IMR-90 (cell line): ENCODE measurements at places on chromosomes 7 and 10. TPM values are rescaled to one million over a fixed set of nuclear protein-coding genes. Genes with fewer than 3 reads are reported as not detected.

NACAD gene
- 0.54 and 0.56 TPM in 2 replicates for total RNA-seq

PIP gene
- not detected in 2 replicates for total RNA-seq

COL17A1 gene
- total RNA-seq = 0.18 and 0.83 TPM in 2 replicates

ECHS1 gene
- 60.8 and 71.1 TPM in 2 replicates for total RNA-seq

CPEB3 gene
- 0.18 and 0.28 TPM in 2 replicates for total RNA-seq

BAMBI gene
- total RNA-seq = 19.4 and 20.8 TPM in 2 replicates

ARMS2 gene
- not detected in 2 replicates for total RNA-seq

VPS37D gene
- total RNA-seq = 2.3 and 2.8 TPM in 2 replicates

CYP2C8 gene
- not detected in 2 replicates for total RNA-seq

IRF5 gene
- total RNA-seq = 0.18 TPM in 1 of 2 replicates, not detected in the other

C10orf67 gene
- 0.18 and 0.28 TPM in 2 replicates for total RNA-seq

ABCA13 gene
- total RNA-seq = under 0.01 TPM in 2 replicates

GRCh38 chr7:155746188-155746587 lies 66.1 kb downstream of the SHH start:
- H3K27me3 ChIP-seq = no peaks in the 10 kb centered on the region
- H3K27ac ChIP-seq = no peak overlapping the region
- peaks cover 33% of the 10 kb centered on the region for H3K36me3 ChIP-seq
- H3K4me1 ChIP-seq = 0 out of 2 replicates have a peak, but pooled peaks cover 2% of the 10 kb centered on the region

GRCh38 chr10:14080795-14081194 lies 249.9 kb downstream of the FRMD4A start:
- H3K4me1 ChIP-seq = peaks cover 6% of the 10 kb centered on the region
- no peak for DNase-seq
- peaks cover 3% of the 10 kb centered on the region; the same call in 1 of the 2 replicates for H3K27me3 ChIP-seq
- H3K27ac ChIP-seq = no peak overlapping the region
- no peak overlapping the region for H3K4me3 ChIP-seq

DNA sequence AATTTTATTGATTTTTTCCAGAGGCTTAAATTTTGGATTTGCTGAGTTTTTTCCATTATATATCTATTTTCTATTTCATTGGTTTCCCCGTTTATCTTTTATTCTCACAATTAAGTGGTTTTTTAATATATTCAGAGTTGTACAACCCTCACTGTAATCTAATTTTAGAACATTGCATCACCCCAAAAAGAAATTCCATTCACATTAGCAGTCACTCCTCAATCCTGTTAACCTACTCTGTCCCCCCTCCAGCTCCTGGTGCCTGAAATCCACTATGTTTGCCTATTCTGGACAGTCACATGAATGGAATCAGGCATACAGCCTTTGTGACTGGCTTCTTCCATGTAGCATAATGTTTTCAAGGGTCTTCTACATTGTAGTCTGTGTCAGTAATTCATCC lies 55.8 kb upstream of the ITGA8 start:
- H3K4me1 ChIP-seq = no peaks in the 10 kb centered on the region
- H3K4me3 ChIP-seq = no peak overlapping the region
- H3K27ac ChIP-seq = no peak overlapping the region
- no peaks in the 10 kb centered on the region for H3K27me3 ChIP-seq

DNA sequence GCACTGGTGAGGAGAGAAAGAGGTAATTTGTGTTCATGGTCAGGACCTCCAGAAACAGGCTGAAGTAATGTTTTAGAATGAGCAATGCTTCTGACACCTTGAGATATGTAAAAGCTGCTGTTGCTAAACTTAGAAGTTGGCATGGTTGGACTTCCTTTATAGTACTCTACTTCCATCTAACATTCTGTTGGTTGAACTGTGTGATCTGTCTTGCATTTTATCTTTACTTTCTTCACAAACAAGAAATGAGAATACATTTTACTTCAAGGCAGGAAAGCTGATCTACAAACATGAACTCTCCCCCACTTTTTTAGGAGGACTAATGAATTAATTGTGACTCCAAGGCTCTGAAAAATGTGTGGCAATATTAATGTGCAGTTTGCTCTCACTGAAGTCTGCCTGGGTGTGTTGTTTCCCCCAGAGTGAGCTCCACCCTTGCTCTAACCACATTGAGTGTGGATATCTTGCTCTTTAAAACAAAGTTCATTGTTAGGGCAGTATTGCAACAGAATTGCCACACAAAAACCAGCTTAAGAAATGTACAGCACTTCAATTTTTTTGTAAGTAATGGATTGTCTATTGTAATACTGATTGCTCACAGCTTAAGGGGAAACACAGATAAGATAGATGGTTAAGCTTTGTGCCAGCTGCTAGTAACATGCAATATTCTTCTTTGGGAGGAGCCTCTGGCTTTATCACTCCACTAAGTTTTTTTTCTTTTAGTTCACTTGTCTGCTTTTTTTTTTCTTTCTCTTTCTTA lies 69.0 kb downstream of the ADD3 start:
- no peak overlapping the region for H3K4me3 ChIP-seq
- peaks cover 17% of the 10 kb centered on the region for H3K4me1 ChIP-seq
- no peaks in the 10 kb centered on the region for H3K27me3 ChIP-seq

- H3K27me3 ChIP-seq = no peaks in the 10 kb centered on the region
- no peak overlapping the region for H3K4me3 ChIP-seq
- peaks cover 19% of the 10 kb centered on the region for H3K36me3 ChIP-seq
- H3K4me1 ChIP-seq = peaks cover 29% of the 10 kb centered on the region
Observed at GRCh38 chr10:88916986-88917385, 35.6 kb downstream of the ACTA2 start.

- no peaks in the 10 kb centered on the region for H3K27me3 ChIP-seq
- peaks cover 6% of the 10 kb centered on the region for H3K4me1 ChIP-seq
- peaks cover 2% of the 10 kb centered on the region for H3K36me3 ChIP-seq
- peak; percentile 15 for DNase-seq
- no peak overlapping the region for H3K4me3 ChIP-seq
Observed at GRCh38 chr10:102335184-102335583, 60.3 kb upstream of the NFKB2 start.

- H3K36me3 ChIP-seq = no peaks in the 10 kb centered on the region
- no peaks in the 10 kb centered on the region for H3K27me3 ChIP-seq
- H3K4me1 ChIP-seq = no peaks in the 10 kb centered on the region
- H3K27ac ChIP-seq = no peak overlapping the region
Observed at GRCh38 chr10:128174581-128175559, 48.6 kb upstream of the MKI67 start.

DNA sequence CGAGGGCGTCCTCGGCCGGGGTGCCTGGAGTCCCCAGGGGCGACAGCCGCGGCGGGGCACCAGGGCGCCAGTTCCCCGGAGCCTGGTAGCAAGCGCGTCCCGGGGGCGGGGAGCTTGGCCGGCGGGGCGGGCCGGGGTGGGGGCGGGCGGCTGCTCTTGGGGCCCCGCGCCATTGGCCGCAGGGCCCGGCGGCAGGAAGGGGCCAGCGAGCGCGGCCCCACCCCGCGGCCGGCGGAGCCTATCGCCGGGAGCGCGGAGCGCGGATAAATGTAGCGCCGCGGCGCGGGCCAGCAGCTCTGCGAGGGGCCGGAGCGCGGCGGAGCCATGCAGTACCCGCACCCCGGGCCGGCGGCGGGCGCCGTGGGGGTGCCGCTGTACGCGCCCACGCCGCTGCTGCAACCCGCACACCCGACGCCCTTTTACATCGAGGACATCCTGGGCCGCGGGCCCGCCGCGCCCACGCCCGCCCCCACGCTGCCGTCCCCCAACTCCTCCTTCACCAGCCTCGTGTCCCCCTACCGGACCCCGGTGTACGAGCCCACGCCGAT lies at the start of gene HHEX:
HHEX (plus strand) TSS at position 293 of the 548 bp plus-strand sequence; CDS start at position 325, 32 bp downstream.
- peaks cover 9% of the 10 kb centered on the region for H3K36me3 ChIP-seq
- peak; percentile 76 for DNase-seq
- peak within 1 kb of the TSS; percentile 95 for H3K4me3 ChIP-seq
- no peaks in the 10 kb centered on the region for H3K27me3 ChIP-seq
- peak within 1 kb of the TSS; percentile 82 for H3K27ac ChIP-seq
- peaks cover 12% of the 10 kb centered on the region for H3K4me1 ChIP-seq

DNA sequence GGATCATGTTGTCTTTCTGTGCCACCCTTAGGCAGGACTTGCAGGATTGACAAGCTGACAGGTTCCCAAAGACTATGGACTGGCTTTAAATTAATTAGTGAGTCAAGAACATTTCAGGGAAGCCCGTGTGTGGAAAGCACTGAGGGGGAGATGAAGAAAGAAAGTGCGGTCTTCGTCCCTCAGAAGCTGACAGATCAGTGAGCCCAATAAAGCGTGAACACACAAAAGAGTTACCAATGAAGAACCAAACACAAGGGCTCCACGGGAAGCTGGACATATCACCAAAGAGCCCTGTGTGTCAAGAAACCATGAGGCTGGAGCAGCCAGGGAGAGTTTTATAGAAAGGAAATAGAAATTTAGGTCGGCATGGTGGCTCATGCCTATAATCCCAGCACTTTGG lies 725.8 kb downstream of the PARD3 start:
- peaks cover 2% of the 10 kb centered on the region; the same call in 1 of the 2 replicates for H3K4me1 ChIP-seq
- peaks cover 1% of the 10 kb centered on the region; the same call in 1 of the 2 replicates for H3K27me3 ChIP-seq
- no peak overlapping the region for H3K4me3 ChIP-seq
- H3K36me3 ChIP-seq = no peaks in the 10 kb centered on the region
- no peak for DNase-seq

DNA sequence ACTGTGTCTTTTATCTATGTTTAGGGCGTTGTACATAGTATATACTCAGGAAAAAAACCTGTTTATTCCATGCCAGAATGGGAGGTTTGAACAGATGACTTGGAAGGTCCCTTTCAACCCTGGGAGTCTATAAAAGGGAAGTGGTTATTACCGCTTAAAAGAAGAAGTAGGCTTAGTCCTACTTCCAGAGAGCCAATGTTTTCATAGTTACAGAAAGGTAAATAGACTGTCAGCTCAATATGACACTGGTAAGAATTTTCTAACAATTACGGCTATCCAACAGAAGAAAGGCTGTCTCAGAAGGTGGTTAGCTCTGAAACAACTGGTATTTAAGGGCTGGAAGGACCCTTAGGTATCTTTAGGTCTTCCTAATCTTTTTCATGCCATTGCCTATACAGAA lies 1.1 kb upstream of the TFAM start:
- no peaks in the 10 kb centered on the region for H3K27me3 ChIP-seq
- no peak overlapping the region for H3K4me3 ChIP-seq
- peaks cover 5% of the 10 kb centered on the region for H3K36me3 ChIP-seq

- DNase-seq = peak; percentile 13
- H3K4me3 ChIP-seq = no peak overlapping the region
- H3K27ac ChIP-seq = no peak overlapping the region
- no peaks in the 10 kb centered on the region for H3K36me3 ChIP-seq
- no peaks in the 10 kb centered on the region for H3K27me3 ChIP-seq
- no peaks in the 10 kb centered on the region for H3K4me1 ChIP-seq
Observed at GRCh38 chr7:22150221-22150620, 204.5 kb upstream of the CDCA7L start.

DNA sequence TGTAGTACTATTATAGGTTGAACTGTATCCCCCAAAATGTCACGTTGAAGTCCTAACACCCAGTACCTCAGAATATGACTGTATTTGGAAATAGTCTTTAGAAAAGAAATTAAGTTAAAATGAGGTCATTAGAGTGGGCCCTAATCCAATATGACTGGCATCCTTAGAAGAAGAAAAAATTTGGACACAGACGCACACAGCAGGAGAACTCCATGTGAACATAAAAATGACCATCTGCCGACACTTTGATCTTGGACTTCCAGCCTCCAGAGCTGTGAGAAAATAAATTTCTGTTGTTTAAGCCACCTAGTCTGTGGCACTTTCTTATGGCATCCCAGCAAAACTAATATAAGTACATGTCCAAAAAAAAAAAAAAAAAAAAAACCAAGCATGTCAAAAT lies 225.8 kb downstream of the PARD3 start:
- H3K4me3 ChIP-seq = no peak overlapping the region
- peaks cover 6% of the 10 kb centered on the region for H3K4me1 ChIP-seq
- no peak overlapping the region for H3K27ac ChIP-seq
- DNase-seq = no peak
- no peaks in the 10 kb centered on the region for H3K36me3 ChIP-seq
- H3K27me3 ChIP-seq = no peaks in the 10 kb centered on the region

DNA sequence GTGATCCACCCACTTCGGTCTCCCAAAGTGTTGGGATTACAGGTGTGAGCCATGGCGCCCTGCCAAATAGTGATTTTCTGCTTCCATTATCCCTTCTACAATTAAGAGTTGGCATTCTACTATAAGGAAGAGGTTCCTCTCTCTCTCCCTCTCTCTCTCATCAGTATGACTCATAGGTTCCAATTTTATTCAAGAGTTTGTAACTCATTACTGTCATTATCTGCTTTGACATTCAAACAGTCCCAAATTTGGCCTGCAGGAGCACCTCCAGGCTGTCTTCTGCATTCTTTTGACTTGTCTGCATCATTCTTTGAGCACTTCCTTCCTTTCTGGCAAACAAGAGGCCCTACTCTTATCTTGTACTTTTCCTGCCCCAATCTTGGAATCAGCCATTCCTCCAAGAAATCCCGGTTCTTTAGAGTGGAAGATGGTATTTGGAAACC lies 33.2 kb upstream of the CALU start:
- no peaks in the 10 kb centered on the region for H3K36me3 ChIP-seq
- H3K27ac ChIP-seq = no peak overlapping the region
- no peaks in the 10 kb centered on the region for H3K27me3 ChIP-seq

GRCh38 chr10:122346326-122346950 lies 28.1 kb upstream of the PLEKHA1 start:
- H3K27me3 ChIP-seq = peaks cover 20% of the 10 kb centered on the region
- H3K4me3 ChIP-seq = no peak overlapping the region
- no peaks in the 10 kb centered on the region for H3K36me3 ChIP-seq
- H3K4me1 ChIP-seq = no peaks in the 10 kb centered on the region
- H3K27ac ChIP-seq = no peak overlapping the region

DNA sequence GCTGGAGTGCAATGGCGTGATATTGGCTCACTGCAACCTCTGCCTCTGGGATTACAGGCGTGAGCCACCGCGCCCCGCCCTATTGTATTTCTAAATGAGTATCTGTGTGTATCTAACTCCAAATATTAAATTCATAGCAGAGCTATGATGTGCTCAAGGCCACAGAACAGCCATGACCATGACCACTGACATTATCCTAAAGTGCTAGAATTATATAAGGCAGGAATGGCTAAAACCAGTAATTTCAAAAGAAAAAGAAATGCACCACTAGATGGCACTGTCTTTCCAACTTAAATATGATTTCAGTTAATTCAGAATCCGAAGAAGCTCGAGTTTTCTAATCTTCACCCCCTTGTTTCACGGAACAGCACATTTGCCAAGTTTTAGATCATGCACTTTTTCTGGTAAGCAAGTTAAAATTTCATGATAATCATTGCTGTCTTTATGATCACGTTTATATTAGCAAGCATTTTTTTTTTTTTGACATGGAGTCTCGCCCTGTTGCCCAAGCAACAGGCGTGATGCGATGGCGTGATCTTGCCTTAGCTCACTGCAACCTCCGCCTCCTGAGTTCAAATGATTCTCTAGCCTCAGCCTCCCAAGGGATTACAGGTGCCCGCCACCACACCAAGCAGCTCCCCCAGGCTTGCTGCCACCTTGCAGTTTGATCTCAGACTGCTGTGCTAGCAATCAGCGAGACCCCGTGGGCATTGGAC lies 65.3 kb downstream of the OR13A1 start:
- H3K27ac ChIP-seq = no peak overlapping the region
- no peaks in the 10 kb centered on the region for H3K4me1 ChIP-seq
- H3K36me3 ChIP-seq = no peaks in the 10 kb centered on the region
- no peak overlapping the region for H3K4me3 ChIP-seq
- DNase-seq = peak; percentile 52

GRCh38 chr7:69277366-69277765 lies 320.9 kb upstream of the AUTS2 start:
- DNase-seq = no peak
- no peaks in the 10 kb centered on the region for H3K27me3 ChIP-seq
- no peaks in the 10 kb centered on the region for H3K36me3 ChIP-seq
- no peak overlapping the region for H3K4me3 ChIP-seq
- no peak overlapping the region for H3K27ac ChIP-seq

- H3K4me3 ChIP-seq = no peak overlapping the region
- H3K27me3 ChIP-seq = no peaks in the 10 kb centered on the region
- DNase-seq = no peak
- no peaks in the 10 kb centered on the region for H3K4me1 ChIP-seq
Observed at GRCh38 chr7:9890092-9890491, 1083.6 kb upstream of the PHF14 start.
